Activated effector memory CD4-positive, alpha-beta T cell treated with Interleukin-2 at 50 U/mL for 16 hours (primary cell): ENCODE measurements at places on chromosomes 3 and 15.

GRCh38 chr3:150253622-150254021 is 154.5 kb upstream of the TSC22D2 start:
- no peak for DNase-seq

DNA sequence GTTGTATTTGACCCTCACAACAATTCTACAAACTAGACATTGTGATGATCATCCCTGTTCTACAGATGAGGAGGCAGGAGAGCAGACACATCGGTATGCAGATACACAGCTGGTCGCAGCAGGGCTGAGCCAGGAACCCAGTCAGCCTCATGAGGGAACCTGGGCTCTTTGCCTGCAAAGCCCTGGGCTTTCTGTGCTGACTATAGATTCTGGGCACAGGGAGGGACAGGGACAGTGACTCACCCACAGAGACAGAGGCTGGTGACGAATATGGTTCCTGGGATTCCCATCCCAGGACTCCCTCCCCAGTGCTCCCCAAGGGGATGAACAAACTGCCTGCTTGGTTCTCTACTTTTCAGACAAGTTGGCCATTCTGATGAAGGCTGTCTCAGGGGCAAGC is 3.8 kb upstream of the CAMP start:
- no peak for DNase-seq

GRCh38 chr3:50623840-50624474 is 7.0 kb downstream of the MAPKAPK3 start:
- DNase-seq: no peak

DNA sequence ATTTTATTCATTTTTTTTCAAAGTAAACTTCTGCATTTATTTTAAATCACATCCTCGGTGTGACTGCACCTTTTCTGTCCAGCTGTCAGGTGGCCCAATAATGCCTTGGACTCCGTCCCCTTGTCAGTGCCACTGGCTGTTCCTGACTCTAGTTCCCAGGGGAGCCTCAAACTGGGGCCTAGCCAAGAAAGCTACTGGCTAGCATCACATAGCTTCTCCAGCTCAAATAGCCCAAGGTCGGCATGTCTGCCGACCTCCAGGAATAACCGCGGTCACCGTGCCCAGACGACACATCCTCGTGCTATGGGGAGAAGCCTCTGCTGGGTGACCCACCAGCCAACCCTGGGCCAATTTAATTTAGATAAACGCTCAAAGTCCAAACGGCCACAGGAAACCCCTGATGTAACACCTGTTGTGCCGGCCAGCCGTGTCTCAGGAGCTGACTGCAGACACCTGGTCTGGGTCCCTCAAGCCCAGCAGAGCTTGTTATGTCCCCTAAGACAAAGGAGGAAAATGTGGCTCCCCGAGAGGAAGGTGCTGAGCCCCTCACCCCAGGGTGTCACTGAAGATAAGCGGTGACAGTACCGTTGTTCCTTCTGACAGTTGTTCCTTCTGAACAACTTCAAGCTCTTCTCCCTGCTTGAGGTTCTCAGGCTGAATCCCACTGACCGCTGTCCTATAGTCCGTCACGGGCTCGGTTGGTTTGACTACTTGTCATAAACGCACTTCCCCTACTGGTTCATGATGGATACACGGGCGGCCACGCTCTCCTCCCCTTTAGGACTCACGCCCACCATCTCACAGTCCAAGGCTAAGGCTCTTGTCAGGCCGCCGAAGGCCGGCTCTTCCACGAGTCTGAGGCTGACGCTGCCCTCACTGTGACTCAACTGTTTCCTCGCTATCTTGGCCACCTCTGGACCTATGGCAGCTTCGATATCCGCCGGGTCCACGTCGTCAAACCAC is 126.2 kb downstream of the KLF13 start:
- DNase-seq: no peak

GRCh38 chr3:102017784-102018183 is 168.5 kb downstream of the NFKBIZ start:
- DNase-seq: no peak
